ENCODE measurements at places on chromosomes 3 and 15.

DNA sequence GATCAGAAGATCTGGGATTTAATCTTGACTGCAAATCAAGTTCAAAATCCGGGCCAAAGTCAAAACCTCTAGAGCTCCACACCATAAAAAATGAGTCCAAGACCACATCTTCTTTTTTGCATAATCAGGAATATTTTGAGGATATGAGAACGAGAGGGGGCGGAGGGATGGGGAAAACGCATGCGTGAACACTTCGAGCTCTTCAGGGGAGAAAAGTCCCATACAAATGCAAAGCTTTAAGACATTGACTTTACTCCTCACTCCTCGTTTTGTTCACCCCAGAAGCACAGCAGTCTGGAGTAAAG is 68.2 kb downstream of the SUMF1 start:
- no peak for DNase-seq

DNA sequence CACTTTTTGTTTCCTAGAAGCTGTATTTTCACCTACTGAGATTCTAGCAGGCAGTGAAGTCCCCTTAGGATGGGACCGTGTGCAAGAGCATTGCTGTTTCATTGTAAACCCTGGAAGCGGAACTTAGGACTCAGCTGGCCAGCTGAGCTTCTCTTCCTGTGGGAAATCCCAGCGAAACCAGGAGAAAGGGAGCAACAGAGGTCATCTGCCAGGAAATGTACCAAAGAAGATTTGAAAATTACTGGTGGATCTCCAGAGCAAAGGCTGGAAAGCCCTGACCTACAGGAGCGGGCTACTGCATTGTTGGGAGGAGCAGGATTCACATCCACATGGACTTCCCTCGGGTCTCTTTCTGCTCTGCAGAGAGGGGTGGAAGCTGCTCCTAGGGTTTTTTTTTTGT is 7.6 kb upstream of the ADPRH start:
- no peak for DNase-seq

- no peak for DNase-seq
Observed at GRCh38 chr15:42332331-42332730, 27.0 kb upstream of the CAPN3 start.

DNA sequence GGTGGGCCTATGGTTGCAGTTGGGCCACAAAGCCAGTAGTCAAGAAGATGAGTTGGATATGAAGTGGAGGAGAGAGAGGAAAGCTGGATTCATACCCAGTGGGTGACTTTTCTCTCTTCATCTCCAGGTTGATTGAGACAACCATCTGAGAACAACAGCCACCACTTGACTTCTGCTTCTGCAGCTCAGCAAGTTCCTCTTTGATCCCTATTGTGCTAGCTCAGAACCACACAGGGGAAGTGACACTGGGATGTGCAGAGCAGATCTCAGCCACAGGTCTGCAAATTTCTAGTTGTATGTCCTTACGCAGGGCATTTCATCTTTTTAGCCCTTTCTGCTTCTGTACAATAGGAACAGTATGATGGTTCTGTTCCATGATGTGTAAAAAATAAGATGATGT is 459.2 kb upstream of the ARRDC4 start:
- DNase-seq = no peak
